H1 (cell line): ENCODE measurements at places on chromosomes 3 and 15. TPM values are rescaled to one million over a fixed set of nuclear protein-coding genes. Genes with fewer than 3 reads are reported as not detected.

- DNase-seq: no peak
These were observed 52.2 kb downstream of the GPR160 start for GRCh38 chr3:170089862-170090600.

The SLC28A1 gene
- total RNA-seq: not detected in 2 replicates

DNA sequence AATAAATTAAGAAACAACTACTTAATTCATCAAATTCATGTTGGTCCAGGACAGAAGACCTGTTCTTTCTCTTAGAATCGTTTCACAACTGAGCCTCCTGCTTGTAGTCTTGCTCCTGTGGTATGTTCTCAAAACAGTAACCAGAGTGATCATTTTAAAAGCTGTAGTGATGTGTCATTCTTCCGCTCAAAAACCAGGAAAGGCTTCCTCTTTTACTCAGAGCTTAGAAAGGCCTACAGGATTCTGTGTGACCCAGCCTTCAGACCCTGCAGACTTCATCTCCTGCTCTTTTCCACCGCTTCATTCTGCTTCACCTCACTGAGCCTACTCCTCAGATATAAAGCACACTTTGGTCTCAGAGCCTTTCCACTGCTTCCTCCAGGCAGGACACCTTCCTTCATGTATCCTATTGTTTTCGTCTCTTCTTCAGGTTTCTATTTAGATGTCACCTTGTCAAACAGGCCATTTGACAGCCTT lies 22.7 kb downstream of the ST6GAL1 start:
- DNase-seq: no peak

- DNase-seq: peak; percentile 79
These were observed at the start of gene FOXB1 for GRCh38 chr15:60004009-60004845. TSS of gene FOXB1 (plus strand) at chr15:60004311. CDS start at chr15:60004964, 653 bp downstream.

DNA sequence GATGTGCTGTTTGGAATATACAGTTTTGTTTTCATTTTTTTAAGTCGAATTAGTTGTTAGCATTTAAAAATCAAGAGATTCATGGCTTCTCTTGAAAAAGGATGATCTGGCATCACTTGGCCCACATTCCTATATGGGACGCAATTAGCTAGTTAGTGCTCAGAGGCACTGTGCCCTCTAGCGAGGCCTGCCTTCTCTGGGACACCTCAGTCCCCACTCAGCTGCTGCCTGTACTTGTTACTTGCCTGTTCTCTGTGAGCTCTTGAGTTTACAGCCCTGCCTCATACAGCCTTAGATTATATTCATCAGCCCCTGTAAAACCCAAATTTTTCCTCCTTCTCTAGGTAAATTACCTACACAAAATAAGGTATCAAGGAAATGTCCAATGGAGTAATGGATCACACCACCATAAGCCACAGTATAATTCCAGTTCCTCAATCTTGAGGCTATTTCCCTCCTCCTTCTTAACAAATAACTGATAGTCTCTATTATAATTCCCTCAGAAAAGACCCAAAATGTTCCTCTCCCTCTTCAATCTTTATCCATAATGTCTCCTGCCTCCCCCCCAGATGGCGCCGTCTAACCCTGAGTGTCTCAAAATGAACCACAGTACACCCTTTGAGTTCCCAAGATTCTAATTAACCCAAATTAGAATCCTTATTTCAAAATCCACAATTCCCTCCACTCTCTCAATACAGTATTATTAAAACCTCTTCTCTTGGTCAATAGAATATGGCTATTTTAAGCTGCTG lies 2.7 kb downstream of the ZMAT3 start:
- DNase-seq: no peak

DNA sequence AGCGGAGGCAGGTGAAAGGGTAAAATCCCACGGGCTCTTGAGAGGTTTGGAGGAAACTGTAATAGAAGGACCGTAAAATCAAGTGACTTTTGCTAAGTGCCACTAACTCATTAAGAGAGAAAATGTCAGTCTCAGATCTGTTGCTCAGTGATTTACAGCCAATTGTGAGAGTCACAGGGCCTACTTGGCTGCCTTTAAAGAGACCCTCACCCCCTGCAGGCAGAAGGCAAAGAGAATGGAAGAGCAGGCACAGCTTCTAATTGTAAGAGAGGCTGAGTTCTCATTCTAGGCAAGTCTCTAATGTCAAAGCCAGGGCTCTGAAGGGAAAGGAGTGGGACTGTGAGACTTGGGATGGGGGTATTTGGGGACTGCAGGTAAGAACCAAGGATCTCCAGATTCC lies 9.3 kb upstream of the SYNM start:
- DNase-seq: no peak

DNA sequence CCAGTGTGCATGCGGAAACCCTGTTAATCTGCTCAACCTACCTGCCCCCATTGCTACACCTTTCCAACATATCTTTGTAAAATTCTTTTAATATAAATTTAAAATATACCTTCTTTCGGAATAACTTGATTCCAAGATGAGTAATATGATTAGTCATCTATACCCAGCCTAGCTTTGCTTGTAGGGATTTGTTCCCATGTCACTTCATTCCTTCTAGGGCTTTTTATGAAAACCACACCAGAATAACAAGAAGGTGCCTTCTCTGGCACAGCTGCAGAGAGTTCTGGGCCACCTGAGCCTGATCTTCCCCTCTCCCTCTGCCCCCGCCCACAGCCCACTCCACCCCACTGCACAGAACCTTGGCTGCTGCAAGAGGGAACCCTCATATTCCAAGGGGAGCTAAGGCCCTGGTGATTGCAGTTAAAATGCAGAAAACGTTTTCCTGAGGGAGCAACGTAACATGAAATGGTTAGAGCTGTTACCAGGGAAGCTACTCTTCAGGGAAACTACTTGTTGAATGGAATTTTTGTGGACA lies 38.6 kb upstream of the HACD2 start:
- DNase-seq: no peak

DNA sequence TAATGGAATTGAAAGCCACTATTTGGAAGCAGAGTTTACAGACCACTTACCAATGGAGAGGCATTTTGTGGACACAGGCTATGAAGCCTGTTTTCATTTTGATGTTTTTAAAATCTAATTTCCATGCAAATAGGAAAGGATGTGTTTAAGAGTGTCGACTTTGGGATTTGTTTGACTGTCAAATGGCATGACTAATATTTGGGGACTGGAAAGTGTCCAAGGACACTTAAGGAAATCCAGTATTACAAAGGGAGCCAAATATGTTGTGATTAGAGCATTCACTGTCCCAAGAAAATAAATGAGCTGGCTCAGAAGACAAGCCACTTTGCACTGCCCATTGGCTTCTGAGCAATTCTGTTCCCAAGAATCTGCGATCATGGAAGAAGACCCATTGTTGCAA lies 34.0 kb upstream of the SLC6A11 start:
- DNase-seq: no peak

The CYP8B1 gene
- not detected in 2 replicates for total RNA-seq

- no peak for DNase-seq
These were observed 176.0 kb upstream of the BCHE start for GRCh38 chr3:166013073-166013679.

DNA sequence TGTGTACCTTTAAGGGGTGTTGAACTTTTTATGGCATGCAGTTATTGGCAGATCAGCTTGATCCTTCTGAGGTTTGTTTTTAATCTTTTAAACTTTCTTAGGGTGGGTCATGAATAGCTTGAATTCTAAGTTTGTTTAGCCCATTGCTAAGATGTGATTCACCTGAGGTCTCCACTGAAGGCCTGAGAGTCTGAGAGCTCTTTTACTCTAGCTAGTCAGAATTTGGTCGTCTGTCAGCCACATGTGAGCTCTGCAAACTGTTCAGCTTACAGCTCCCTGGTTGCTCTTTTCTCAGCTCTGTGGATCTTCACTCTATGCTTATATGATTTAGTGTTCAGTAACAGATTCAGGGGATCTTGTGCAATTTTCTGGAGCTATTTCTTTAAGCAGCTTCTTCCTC lies 161.3 kb downstream of the ABHD5 start:
- DNase-seq: no peak

DNA sequence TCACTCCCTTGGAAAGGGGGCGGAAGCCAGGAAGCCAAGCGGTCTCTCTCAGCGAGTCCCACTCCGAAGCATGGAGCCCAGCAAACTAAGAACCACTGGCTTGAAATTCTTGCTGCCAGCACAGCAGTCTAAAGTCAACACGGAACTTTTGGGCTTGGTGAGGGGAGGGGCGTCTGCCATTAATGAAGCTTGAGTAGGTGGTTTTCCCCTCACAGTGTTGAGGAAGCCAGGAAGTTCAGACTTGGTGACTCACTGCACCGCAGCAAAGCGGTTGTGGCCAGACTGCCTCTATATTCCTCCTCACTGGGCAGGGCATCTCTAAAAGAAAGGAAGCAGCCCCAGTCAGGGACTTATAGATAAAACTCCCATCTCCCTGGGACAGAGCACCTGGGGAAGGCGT lies 665.4 kb upstream of the CBLB start:
- no peak for DNase-seq

DNA sequence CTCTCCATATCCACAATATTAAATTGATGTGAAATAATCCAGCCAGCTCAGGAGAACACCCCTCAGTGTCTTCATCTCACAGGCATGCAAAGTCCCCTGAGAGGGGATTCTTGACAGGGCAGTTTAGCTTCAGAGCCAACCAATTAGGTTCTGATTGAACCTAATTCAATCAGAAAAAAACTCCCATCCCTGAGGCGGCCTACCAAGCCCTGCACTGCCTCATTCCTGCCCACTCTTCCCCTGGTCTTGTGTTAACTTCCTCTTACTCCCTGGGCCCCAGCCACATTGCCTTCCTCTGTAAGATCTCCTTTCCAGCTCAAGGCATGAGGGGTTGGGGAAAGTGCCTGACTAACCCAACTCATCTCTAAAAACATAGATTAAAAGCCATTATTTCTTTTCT lies 46.1 kb downstream of the FRMD4B start:
- DNase-seq: no peak

- DNase-seq: peak; percentile 31
These were observed 535 bp downstream of the MCTP2 start for GRCh38 chr15:94231723-94232468.

DNA sequence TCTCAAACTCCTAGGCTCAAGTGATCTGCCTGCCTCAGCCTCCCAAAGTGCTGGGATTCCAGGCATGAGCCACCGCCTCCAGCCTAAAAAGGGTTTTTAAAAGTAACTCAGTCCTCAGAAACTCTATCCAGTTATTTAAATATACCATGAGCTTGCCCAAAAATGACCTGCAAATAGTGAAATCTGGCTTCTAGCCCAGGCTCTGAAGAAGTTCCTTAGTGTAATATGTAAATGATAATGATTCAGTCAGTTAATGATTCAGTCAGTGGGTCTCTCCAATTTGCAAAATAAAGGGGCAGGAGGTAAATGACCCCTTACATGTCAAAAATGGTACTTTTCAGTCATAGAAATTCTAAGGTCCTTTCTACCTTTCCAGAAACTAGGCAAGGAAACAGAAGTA lies 28.8 kb downstream of the LRRC2 start:
- no peak for DNase-seq

GRCh38 chr15:51917493-51917892 lies 54.1 kb downstream of the LEO1 start:
- DNase-seq: no peak

The ANKUB1 gene
- total RNA-seq: not detected in 2 replicates

The NCKIPSD gene
- total RNA-seq: 31.7 and 34.7 TPM in 2 replicates

DNA sequence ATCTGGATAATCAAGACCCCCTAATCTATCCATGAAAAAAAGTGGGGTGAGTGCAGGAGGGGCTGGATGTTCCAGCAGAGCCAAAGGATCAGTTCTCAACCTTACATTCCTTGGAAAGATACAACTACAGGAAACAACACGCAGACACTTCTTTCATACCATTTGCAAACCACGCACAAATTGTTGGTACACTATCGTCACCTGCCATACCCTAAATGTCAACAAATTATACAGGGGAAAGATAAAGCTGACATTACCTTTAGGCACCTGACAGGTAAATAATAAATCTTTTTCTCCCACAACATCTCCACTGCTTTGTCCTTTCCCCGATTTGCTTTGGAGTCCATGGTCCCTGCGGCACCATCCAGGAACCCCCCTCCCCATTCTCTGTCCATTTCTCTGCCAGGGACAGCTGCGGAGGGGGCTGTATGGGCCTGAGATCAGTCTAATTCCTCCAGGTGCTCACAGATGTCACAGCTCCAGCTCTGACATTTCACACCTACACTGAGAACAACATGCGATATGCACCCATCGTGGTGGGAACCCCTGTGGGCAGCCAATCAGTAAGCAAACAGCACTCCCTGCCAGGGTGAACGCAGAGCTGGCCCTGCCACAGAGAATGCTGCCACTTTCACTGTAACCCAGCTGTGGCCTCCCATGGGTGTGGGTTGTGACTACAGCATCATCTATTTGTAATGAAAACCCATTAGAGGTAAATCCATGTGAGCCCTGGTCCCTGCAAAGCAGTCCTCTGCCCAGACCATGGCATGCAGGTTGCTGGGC lies 37.7 kb upstream of the BCL2L10 start:
- peak; percentile 20 for DNase-seq

- DNase-seq: no peak
These were observed 19.0 kb downstream of the SQOR start for GRCh38 chr15:45653702-45654424.

GRCh38 chr15:74954515-74954914 lies 2.1 kb downstream of the RPP25 start:
- no peak for DNase-seq

The KLHL6 gene
- total RNA-seq: not detected in 2 replicates

GRCh38 chr3:178086144-178086825 lies 450.0 kb upstream of the KCNMB2 start:
- DNase-seq: no peak

DNA sequence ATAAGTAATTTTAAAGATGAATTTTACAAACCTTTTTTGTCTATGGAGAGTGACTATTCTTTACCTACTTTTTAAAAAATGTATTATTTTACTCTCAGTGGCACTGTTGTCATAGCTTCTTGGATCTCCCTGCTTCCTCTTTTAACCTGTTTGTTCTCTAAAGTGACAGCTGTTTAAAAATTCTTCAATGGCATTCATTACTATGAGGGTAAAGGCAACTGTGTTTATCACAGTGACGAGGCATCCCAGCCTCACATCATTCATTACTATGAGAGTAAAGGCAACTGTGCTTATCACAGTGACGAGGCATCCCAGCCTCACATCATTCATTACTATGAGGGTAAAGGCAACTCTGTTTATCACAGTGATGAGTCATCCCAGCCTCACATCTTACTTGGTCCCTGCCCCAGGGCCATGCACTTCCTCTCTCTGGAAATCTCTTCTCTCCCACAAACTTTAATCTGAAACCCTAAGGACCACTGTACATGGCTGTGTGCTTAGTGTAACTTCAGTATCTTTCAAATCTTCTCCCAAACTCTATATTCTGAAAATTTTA lies 101.7 kb upstream of the ZNF717 start:
- DNase-seq: no peak

GRCh38 chr15:58182460-58183163 lies 44.4 kb downstream of the AQP9 start:
- peak; percentile 36 for DNase-seq

GRCh38 chr15:74773731-74774252 lies 8.1 kb upstream of the CSK start:
- no peak for DNase-seq
